ENCODE measurements at places on chromosomes 3 and 15.

DNA sequence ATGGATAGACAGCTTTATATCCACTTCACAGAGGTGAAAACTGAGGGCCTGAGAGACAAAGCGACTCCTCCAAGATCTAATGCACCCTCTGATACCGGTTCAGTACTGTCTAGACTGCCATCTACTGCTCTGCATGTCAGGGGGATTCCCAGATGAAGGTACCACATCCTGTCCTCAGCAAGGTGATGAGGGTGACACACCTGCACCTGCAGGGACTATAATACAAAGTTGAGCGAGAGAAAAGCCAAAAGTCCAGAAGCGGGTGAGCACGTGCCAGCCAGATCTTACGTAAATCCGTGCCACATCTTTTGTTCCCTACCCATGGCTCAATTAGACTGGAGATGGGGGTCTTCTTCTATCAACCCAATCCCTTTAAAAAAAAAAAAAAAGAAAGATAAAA lies 32.4 kb upstream of the HES1 start:
- peaks cover 6% of the 10 kb centered on the region for H3K4me1 ChIP-seq
- H3K36me3 ChIP-seq, result no peaks in the 10 kb centered on the region
- no peak overlapping the region for H3K4me3 ChIP-seq
- no peak overlapping the region for H3K27ac ChIP-seq

DNA sequence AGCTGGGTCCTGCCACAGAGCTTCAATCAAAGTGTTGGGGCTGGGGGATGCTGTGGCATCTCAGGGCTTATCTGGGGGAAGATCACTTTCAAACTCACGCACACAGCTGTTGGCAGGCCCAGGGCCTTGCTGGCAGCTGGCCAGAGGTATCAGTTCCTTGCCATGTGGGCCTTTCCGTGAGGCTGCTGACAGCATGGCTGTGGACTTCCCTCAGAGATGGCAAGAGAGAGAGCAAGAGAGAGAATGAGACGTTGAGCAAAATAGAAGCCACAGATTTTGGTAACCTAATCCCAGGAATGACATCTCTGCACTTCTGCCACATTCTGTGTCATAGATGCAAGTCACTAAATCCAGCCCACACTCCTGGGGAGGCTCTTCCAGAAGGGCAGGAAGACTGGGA lies 91.0 kb downstream of the TPRG1 start:
- H3K4me3 ChIP-seq, result no peak overlapping the region
- no peaks in the 10 kb centered on the region for H3K36me3 ChIP-seq
- H3K27ac ChIP-seq, result no peak overlapping the region
- no peak for ATAC-seq

DNA sequence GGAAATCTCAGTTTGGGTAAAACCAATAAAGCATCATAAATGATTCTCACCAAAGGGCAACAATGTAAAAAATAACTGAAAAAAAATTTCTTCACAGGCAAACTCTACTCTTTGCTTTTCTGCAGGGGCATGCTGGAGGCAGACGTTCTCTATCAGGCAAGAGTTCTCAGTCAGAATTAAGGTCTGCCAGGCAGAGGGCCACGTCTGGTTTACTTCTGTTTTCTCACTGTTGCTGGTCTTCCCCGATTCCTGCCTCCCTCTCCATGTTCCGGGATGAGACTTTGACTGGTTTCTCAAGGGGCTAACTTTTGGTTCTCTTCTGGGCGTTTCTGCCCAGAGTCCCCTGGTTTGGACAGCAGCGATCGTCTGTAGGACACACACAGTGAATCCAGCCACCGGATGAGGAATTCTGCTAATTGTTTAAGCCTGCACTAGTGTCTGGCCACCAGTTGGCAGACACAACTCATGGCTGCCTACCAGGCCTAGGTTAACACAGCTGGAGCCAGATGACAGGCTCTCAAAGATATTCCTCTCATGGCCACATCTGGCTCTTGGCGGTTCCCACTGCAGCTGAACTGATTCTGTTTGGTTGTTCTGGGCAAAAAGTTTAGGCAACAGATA lies 273.1 kb downstream of the FOXP1 start:
- H3K4me1 ChIP-seq, result peaks cover 24% of the 10 kb centered on the region
- H3K27me3 ChIP-seq, result no peaks in the 10 kb centered on the region
- H3K36me3 ChIP-seq, result no peaks in the 10 kb centered on the region
- H3K4me3 ChIP-seq, result no peak overlapping the region

DNA sequence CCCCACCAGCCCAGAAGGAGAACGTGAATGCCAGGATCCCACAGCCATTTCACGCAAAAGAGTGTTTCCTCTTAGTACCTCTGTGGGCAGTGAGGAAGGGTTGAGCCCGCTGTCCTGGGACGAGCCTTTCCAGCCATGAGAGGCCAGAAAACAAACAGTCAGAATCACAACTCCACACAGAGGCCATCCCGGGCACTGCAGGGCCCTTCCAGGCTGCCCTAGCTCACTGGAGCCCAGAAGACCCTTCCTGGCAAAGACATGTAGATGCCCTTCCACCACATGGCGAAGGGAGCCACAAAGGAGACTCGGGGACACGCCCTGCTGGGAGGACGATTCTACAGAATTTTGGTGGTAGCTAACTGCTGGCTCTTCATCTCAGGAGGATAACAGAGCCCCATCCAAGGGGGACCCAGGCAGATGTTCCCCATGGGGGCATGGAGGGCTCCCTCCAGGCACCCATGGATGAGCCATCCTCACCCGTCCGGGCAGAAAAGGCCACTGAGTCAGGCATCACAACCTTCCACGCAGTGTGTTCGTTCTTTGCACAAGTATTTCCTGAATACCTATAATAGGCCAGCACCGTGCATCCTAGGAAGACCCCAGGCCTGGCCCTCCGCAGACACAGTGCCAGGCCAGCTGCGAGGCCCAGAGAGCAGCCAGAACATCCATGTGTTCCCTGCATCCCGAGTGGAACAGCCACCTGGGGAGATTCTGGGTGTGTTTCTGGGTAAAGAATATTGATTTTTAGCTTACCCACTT lies 47.2 kb downstream of the SLC12A8 start:
- H3K36me3 ChIP-seq, result no peaks in the 10 kb centered on the region
- H3K4me1 ChIP-seq, result no peaks in the 10 kb centered on the region
- peaks cover 24% of the 10 kb centered on the region for H3K27me3 ChIP-seq
- no peak overlapping the region for H3K27ac ChIP-seq
- peak; percentile 6 for ATAC-seq
- H3K4me3 ChIP-seq, result no peak overlapping the region
